ENCODE measurements at places on chromosomes 3 and 15. TPM values are rescaled to one million over a fixed set of nuclear protein-coding genes. Genes with fewer than 3 reads are reported as not detected.

GNB4 gene
- total RNA-seq, result 56.2 TPM

- no peaks in the 10 kb centered on the region for H3K4me1 ChIP-seq
- DNase-seq, result no peak
- no peak overlapping the region for H3K27ac ChIP-seq
- no peak overlapping the region for H3K4me3 ChIP-seq
- H3K36me3 ChIP-seq, result peaks cover 22% of the 10 kb centered on the region
Observed at GRCh38 chr3:149170672-149171071, 41.2 kb downstream of the HPS3 start.

WWTR1 gene
- 186 TPM for total RNA-seq

DNA sequence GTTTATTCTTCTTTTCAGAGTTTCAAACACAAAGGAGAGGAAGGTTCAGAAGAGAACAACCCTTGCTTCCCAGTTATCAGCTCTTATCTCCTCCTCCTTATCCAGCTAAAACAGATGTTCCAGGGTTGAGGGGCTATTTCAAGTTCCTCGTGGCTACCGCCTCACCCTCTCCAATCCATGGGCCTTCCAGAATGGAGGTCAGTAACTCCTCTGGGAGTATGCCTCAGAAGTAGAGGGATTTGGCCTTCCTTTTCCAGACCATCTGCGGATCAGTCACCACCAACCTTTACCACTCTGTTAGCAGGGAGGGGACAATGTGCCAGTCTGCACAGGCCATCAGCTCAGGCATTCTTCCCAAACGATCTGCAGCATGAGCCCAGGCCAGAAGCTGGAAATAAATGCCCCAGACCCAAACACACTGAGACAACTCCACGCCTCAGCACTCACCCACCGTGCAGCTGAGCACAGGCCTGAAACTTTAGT lies 14.8 kb downstream of the HTR3C start:
- H3K4me3 ChIP-seq, result no peak overlapping the region
- no peaks in the 10 kb centered on the region for H3K36me3 ChIP-seq
- H3K27ac ChIP-seq, result no peak overlapping the region
- no peaks in the 10 kb centered on the region for H3K27me3 ChIP-seq

GRCh38 chr3:42735019-42735418 lies 32.4 kb upstream of the HHATL start:
- no peak overlapping the region for H3K4me3 ChIP-seq
- no peaks in the 10 kb centered on the region for H3K36me3 ChIP-seq
- DNase-seq, result no peak
- no peaks in the 10 kb centered on the region for H3K27me3 ChIP-seq

- no peak overlapping the region for H3K4me3 ChIP-seq
- no peaks in the 10 kb centered on the region for H3K4me1 ChIP-seq
- DNase-seq, result no peak
- H3K36me3 ChIP-seq, result no peaks in the 10 kb centered on the region
Observed at GRCh38 chr3:115785782-115786181, 162.5 kb downstream of the GAP43 start.

GRCh38 chr3:23624305-23624704 lies 181.4 kb upstream of the UBE2E1 start:
- no peak overlapping the region for H3K27ac ChIP-seq
- no peak for DNase-seq
- H3K27me3 ChIP-seq, result no peaks in the 10 kb centered on the region
- no peaks in the 10 kb centered on the region for H3K36me3 ChIP-seq
- H3K4me3 ChIP-seq, result no peak overlapping the region

- H3K27me3 ChIP-seq, result no peaks in the 10 kb centered on the region
- DNase-seq, result no peak
- no peak overlapping the region for H3K4me3 ChIP-seq
- H3K4me1 ChIP-seq, result no peaks in the 10 kb centered on the region
Observed at GRCh38 chr3:151347432-151347831, 18.1 kb upstream of the P2RY13 start.

DNA sequence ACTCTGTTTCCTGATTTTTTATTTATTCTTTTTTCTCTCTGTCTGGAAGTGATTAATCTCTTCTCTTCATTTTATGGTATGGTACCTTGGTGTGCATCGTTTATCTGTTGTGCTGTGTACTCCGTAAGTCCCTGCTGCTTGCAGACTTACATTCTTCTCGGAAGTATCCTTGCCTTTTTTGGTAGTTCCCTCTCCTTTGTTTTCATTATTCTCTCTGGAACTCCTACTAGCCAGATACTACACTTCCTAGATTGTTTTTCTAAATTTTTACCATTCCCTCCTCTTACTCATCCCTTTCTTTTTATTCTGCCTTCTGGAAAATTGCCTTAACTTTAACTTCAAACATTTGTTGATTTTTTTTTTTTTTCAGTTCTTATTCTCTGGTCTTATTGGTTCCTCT lies 27.2 kb downstream of the PIK3CA start:
- no peaks in the 10 kb centered on the region for H3K27me3 ChIP-seq
- no peak for DNase-seq
- no peaks in the 10 kb centered on the region for H3K36me3 ChIP-seq
- no peak overlapping the region for H3K27ac ChIP-seq
- peaks cover 8% of the 10 kb centered on the region for H3K4me1 ChIP-seq

DNA sequence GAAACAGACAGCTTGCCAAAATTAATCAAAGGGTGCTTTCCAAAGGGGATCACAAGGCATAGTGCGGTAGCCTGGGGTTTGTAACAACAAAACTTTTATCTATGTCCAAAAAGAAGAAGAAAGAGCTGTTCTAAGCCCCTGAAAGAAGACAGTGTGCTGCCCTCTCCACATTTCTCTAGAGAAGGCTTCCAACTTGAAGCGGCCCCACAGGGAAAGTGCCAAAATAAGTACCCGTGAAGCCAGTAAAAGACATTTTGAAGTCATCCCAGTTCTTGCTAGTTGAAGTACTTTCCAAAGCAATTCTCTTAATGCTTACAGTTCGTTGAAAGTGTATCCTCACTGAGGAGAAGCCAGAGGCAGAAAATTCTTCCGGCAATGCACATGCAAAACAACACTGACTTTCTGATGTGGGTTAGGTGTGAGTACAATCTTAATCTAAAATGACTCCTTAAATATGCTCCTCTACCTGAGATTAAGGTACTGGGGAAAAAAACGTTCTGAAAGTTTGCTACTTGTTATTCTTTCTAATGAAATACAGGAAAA lies 21.3 kb downstream of the GPR15 start:
- no peaks in the 10 kb centered on the region for H3K27me3 ChIP-seq
- no peak overlapping the region for H3K4me3 ChIP-seq
- DNase-seq, result no peak
- H3K36me3 ChIP-seq, result no peaks in the 10 kb centered on the region

DNA sequence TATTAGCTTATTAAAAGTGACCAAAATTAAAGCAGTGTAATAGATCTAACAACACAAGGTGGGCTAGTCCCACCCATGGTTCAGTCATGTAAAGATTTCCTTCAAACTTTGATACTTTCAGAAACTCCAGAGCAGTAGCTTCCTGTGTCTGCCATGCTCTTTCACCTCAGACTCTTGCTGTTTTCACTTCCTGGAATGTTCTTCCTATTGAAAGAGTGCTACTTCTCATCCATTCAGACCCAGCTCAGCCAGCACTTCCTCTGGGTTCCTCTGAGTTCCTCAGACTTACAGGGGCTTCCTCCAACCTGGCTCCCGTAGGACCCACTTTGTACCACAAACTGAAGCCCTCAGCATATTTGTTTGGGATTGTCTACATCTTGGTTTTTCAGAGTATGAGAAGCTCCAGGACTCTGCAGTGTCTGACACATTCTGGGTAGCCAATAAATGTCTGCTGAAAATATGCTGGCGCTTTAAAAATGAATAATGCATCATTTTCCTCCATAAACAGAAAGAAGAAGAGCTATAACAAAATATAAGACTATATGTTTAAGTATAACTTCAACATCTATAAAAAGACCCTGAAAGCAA lies 18.0 kb downstream of the NCEH1 start:
- no peak overlapping the region for H3K4me3 ChIP-seq
- no peaks in the 10 kb centered on the region for H3K36me3 ChIP-seq
- no peaks in the 10 kb centered on the region for H3K27me3 ChIP-seq
- H3K27ac ChIP-seq, result no peak overlapping the region
- no peak for DNase-seq

GOLGA6L10 gene
- 7.0 TPM for total RNA-seq

- peaks cover 6% of the 10 kb centered on the region for H3K4me1 ChIP-seq
- no peak for DNase-seq
- H3K27ac ChIP-seq, result no peak overlapping the region
Observed at GRCh38 chr3:159825216-159825854, 163.3 kb upstream of the IL12A start.

CASR gene
- total RNA-seq, result 0.40 TPM

DNA sequence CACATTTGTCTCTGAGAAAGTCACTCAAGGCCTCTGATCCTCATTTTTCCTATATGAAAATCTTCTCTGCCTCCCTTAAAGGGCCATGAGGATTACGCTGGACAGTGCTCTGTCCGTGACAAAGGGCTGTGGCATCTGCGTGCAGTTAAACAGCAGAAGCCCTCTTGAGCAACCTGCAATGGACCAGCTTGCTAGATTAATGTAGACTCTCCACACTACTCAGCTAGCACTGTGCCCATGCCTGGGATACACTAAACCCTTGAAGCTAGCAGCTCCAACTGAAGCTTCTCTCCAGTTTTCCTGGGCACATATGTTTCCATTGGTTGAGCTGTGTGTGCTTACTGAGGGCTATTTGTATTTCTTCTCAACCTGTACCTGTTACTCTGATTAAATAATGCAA lies 303.8 kb downstream of the RPLP1 start:
- no peaks in the 10 kb centered on the region for H3K36me3 ChIP-seq
- no peak overlapping the region for H3K4me3 ChIP-seq
- no peak for DNase-seq
- no peaks in the 10 kb centered on the region for H3K27me3 ChIP-seq

STAC gene
- 17.2 TPM for total RNA-seq

CYP8B1 gene
- not detected for total RNA-seq

PPP1R14D gene
- not detected for total RNA-seq

- no peaks in the 10 kb centered on the region for H3K27me3 ChIP-seq
- H3K4me1 ChIP-seq, result peaks cover 29% of the 10 kb centered on the region
- no peak overlapping the region for H3K4me3 ChIP-seq
- no peaks in the 10 kb centered on the region for H3K36me3 ChIP-seq
Observed at GRCh38 chr3:122975924-122976293, 51.7 kb downstream of the SEMA5B start.

GRCh38 chr3:172476347-172476746 lies 28.1 kb upstream of the GHSR start:
- DNase-seq, result no peak
- no peak overlapping the region for H3K27ac ChIP-seq
- H3K4me3 ChIP-seq, result no peak overlapping the region
- no peaks in the 10 kb centered on the region for H3K36me3 ChIP-seq
- peaks cover 3% of the 10 kb centered on the region for H3K4me1 ChIP-seq
- no peaks in the 10 kb centered on the region for H3K27me3 ChIP-seq

DNA sequence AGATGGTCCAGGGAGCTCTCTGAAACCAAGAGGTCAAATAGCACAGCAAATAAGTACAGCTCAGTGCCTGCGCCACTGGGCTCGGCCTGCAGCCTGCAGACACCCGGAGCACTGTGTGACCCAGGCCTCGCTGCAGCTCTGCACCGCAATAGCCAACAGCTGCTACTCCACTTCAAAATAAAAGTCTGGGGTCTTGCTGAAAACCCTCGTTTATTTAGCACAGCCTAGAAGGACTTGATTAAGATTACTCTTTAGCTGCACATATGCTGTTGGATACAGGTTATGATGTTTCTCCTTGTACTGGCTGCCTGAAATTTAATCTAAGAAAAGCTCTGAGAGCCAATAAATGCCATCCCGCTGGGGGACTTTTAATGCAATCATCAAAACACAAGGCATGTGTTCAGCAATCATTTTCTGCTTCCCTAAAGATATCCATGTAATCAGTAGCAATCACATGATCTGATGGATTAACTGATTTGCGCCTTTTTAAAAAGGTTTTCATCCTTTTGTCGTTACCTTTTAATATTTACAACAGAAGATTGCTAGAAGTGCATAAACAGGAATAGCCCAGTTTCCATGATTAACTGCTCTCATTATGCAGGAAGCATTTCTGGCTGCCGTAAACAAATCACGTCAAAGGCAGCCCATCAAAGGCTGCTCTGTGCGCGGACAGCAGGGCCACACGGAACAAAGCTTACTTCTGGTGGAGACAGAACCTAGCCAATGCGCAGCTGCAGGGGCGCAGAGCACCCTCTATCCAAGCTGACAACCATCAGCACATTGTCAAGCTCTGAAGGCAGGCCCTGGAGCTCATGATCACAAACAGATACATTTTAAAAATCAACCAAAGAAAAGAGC lies 58.8 kb downstream of the CLASP2 start:
- no peaks in the 10 kb centered on the region for H3K4me1 ChIP-seq
- no peaks in the 10 kb centered on the region for H3K27me3 ChIP-seq
- H3K27ac ChIP-seq, result peak overlapping the region; percentile 80
- no peak overlapping the region for H3K4me3 ChIP-seq
- no peaks in the 10 kb centered on the region for H3K36me3 ChIP-seq

DNA sequence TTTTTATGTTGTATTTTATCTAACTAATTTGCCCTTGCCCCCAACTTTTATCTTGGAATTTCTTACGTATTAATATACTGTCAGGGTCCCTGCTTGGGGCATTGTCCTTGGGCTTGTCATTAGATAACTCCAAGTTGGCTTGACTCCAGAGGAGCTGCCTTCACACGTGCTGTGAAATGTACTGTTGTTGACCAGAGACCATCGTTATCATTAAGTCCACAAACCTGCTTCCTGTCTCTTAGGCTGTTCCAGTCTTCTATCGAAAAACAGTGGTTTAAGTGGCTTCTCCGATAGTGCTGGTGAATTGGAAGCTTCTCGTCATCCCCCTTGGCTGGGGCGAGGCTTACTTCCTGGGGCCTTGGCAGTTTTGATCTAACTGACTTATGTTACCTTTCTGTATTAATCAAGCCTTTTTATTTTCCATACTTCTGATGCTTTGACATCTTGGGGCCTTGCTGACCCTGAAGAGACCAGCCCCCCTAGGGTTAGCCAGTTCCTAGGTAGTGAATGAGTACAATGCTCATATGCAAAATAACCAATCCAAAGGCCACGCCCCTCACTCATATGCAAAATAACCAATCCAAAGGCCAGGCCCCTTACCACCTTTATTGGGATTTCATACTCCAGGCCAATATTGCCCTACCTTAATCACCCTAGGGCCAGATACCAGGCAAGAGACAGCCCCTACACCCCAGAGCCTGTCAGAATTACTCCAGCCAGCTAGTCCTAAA lies 164.5 kb downstream of the IGF1R start:
- H3K36me3 ChIP-seq, result no peaks in the 10 kb centered on the region
- DNase-seq, result no peak
- no peaks in the 10 kb centered on the region for H3K27me3 ChIP-seq
- no peak overlapping the region for H3K4me3 ChIP-seq
- H3K27ac ChIP-seq, result no peak overlapping the region
- peaks cover 2% of the 10 kb centered on the region for H3K4me1 ChIP-seq

- no peaks in the 10 kb centered on the region for H3K36me3 ChIP-seq
- H3K4me1 ChIP-seq, result no peaks in the 10 kb centered on the region
- no peak overlapping the region for H3K27ac ChIP-seq
- DNase-seq, result no peak
Observed at GRCh38 chr3:131553495-131554247, 50.9 kb upstream of the MRPL3 start.

ZNF860 gene
- total RNA-seq, result 2.6 TPM
